Left kidney (tissue), 8 donors: ENCODE measurements at places on chromosomes 13 and 19. TPM values are rescaled to one million over a fixed set of nuclear protein-coding genes. Genes with fewer than 3 reads are reported as not detected.

The SIGLEC5 gene
- not detected for polyA plus RNA-seq

DNA sequence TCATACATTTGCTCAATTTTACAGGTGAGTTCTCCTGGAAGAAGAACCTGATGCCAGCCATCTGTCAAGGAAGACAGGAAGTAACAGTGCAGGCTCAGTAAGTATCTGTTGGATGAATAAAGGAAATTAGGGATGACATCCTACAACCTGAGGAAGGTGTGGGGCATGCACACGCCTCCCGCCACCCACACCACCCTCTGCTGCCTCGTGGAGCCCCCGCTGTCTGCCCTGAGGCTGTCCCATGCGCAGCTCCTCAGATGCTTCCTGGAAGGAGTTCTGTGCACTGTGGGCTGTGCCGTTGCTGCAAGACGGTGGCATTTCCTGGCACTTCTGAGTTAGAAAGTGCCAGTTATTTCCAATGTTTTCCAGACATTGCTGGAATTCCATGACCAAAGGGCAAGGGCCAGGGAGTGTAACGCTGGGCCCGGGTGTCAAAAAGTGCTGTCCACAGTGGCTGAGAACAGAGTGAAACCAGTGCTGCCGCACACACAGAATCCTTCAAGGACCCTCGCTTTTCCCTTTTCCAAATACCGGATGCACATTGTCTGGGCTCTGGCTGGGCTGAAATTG is 4.2 kb upstream of the TEX29 start:
- no peak for DNase-seq

- DNase-seq: no peak
These were observed 10.6 kb downstream of the FPR2 start for GRCh38 chr19:51771376-51772130.

DNA sequence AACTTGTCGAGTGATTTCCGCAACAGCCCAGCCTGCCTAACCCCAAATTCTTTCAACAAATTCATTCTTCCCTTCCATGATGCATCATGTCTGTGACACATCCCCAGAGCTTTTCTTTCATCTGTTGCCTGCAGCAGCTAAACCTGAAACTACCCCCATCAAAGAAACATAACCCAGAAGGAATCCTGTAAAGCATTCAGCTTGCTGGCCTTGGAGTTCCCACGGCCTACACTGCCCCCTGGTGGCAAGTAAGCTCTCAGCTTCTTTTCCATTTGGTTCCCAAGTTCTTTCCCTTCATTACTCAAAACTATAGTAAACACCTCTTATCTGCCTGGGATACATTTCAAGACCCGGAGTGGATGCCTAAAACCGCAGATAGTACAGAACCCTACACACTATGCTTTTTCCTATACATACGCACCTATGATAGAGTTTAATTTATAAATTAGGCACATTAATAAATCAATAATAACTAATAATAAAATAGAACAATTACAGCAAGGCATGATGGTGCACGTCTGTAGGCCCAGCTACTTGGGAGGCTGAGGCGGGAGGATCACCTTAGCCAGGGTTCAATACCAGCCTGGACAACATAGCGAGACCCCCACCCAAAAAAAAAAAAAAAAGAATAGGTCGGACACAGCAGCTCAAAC is 7.4 kb downstream of the ETHE1 start:
- DNase-seq: peak; percentile 88

GRCh38 chr13:112001571-112001970 is 65.4 kb upstream of the SOX1 start:
- DNase-seq: no peak

- DNase-seq: peak; percentile 61
These were observed 82.3 kb downstream of the RNASEH2B start for GRCh38 chr13:50991579-50992521.

The HTR2A gene
- polyA plus RNA-seq: 1.0 TPM

DNA sequence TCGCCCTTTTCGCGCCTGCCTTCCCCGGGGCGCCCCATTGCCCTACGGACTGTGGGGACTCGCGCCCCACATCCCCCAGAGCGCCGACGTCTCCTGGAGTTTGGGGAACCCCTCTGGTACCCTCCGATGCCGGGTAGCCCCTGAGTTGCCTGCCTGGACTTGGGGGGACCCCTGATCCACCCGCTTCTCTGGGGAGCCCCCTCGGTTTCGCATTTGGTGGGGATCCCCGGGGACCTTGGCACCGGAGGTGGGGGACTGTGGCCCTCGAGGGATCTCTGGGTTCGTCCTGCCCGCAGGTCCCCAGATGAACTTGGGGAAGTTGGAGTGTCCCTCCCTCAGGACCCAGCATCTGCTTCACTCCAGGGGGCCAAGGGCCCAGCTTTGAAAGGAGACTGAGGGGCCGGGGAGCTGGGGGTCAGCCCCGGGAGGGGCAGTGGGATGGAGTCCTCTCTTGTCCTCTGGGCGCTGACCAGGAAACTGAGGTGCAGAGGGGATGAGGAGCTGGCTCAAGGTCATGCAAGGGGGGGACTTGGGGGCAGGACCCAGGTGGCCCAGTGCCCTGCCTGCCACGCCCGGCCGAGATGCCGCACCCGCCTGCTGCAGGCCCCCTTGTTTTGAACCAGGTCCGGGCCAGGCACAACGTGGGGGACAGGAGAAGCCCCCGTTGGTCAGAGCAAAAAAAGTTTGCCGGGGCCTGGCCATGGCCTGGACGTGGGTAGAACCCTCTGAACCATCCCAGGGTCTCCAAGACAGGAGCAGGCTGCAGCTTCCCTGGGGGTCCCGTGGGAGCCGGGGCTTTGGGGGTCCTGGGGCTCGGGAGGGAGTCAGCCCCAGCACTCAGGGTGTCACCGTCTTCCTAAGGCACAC is 1.0 kb downstream of the EFNA2 start:
- no peak for DNase-seq

The LSR gene
- 46.0 TPM for polyA plus RNA-seq

DNA sequence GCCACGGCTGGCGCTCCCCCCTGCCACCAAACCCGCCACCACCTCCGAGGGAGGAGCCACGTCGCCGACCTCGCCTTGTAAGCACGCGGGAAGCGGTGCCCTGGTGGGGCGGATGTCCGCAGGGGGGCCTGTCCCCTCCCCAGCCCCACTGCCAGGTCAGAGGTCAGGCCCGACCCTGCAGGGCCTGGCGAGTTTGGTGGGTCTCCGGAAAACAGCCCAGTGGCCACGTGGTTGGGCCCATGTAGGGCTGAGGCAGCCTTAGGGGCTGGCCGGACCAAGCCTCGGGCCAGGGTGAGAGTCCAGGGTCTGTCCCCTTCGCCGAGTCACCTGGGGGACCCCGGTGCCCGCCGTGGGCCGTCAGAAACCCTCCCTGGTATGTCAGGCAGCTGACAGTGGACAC is 26.5 kb downstream of the SMIM24 start:
- no peak for DNase-seq

The NCAN gene
- 0.05 TPM for polyA plus RNA-seq

DNA sequence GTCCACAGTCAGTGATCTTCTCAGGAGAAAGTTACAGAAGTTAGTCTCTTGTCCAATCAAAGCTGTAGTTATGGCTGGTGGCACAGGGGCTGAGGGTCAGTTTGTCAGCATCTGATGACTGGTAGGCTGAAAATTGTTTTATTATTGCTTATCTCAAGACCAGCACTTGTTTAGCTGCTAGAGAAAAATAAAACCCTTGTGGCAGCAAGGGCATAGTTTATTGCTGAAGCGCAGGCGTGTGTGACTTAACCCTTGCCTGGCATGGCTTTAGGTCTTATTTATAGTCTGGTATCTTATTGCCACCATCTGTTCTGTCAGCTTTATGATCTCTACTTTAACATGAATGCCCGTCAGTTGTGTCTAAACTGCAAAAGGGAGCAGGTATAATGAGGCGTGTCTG is 154.7 kb downstream of the USP12 start:
- DNase-seq: no peak

DNA sequence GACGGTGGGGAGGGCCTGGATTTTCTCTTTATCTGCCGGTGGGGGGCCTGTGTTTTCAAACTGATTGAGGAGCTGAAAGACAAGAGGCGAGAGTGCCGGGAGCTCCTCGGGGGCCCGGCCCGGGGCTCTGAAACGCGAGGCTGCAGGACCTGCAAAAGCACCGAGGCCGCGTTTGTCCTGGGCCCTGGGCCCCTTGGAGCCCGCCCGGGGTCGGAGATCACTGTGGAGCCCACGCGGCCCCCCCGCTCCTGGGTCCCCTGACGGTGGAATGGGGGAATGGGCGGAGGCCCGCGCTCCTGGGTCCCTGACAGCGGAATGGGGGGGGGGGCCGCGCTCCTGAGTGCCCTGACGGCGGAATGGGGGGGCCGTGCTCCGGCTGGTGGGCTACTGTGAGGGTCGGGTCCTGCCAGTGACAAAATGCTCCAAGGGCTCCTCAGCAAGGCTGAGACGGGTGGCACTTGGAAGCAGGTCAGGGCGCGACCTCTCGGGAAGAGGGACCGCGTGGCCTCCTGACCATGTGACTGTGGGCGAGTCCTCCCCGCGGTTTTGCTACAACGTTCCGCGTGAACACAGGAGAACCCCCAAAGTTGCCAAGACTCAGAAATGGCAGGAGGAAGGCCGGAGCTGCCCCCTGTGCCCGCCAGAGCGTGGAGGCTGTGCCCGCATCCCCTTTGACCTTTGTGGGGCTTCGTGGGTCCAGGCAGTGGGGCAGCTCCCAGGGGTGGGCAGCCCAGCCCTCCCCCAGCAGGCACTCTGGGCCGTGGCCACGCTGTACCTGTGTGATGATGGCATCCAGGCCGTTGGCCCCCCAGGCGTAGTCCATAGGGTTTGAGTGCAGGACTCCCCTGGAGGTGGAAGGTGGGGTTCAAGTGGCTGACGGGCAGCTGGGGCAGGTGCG is 9.5 kb downstream of the FGF22 start:
- no peak for DNase-seq

DNA sequence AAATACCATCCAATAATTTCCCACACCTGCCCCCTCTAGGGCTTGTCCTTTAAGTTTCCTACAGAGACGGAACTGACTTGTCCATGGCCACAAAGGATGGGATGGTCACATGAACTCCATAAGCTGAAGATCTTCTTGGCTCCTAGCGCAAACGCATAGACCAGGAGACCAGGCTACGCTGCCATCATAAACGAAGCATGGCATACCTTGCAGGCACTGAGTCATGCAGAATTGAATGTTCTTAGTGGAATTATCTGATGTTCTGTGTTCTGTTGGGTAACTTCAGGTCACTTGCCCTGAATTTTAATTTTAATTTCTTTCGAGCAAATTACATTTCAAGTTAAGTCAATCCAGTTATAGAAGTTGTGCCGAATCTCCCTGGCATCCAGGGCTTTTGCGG is 96.4 kb upstream of the STARD13 start:
- DNase-seq: no peak

The RFXAP gene
- polyA plus RNA-seq: 18.5 TPM

DNA sequence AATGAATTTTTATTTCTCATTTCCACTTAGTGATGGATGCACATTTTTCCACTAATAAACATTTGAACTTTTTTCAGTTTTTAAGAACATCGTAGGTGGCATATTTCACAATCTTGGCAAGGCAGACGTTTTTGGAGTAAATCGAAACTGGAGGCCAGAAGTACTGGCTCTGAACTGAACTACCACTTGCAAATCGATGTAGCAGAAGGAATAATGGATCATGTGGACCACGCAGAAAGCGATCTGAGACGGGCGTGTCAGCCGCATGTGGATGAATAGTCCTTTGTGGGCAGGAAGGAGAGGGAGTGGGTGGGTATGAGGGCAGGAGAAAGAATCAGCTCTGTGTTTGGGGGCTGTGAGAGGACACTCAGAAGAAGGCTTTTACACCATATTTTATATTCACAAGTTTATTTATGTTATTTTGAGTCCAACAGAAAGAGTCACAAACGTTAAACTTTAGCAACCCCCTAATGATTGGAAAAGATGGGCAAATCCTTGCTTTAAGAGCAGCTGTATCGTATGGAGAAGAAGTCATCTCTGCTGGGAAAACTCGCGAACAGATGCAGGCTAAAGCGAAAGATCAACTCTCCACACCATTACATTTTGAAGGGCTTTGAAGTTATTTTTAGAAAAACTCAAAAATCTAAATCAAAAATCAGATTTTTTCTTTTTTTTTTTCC is 90.5 kb downstream of the COL4A2 start:
- DNase-seq: no peak

GRCh38 chr19:8593931-8594330 is 16.6 kb downstream of the ADAMTS10 start:
- no peak for DNase-seq

DNA sequence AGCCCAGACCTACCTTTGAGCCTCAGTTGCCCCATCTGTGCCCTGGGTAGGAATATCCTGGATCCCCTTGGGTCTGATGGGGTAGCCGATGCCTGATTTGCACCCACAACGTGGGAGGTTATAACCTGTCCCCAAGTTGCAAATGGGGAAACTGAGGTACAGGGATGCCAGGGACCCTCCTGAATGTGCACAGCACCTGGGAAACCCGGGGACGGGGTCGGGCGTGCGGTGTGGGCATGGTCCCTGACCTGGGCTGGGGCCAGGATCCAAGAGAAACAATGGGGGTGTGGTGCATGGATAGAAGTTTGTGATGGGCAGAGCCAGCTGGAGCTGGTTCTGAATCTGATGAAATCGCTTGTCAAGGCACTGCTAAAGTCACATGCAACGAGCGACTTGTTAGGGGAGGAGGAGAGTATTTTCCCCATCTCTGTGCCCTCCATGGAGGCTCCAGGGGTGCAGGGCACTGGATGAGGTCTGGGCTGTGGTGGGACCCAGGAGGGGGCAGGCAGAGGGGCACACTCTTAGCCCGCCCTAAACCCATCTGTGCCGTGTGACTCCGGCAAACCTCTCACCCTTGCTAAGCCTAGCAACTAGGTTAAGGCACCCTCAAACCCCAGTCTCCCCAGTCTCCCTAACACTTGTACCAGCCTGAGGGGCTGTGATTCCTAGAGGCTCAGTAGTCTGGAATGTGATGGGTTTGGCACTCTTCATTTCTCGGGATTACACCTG is 749 bp downstream of the GDF15 start:
- no peak for DNase-seq

GRCh38 chr19:54937926-54938325 is 9.4 kb downstream of the NLRP7 start:
- no peak for DNase-seq

- DNase-seq: no peak
These were observed 32.1 kb upstream of the OR1M1 start for GRCh38 chr19:9054765-9055164.

GRCh38 chr13:20301403-20302071 is 69.4 kb upstream of the GJB6 start:
- peak; percentile 22 for DNase-seq

- DNase-seq: no peak
These were observed 344.0 kb downstream of the DACH1 start for GRCh38 chr13:71522941-71523526.

- no peak for DNase-seq
These were observed 82.6 kb downstream of the KATNAL1 start for GRCh38 chr13:30224732-30225131.

DNA sequence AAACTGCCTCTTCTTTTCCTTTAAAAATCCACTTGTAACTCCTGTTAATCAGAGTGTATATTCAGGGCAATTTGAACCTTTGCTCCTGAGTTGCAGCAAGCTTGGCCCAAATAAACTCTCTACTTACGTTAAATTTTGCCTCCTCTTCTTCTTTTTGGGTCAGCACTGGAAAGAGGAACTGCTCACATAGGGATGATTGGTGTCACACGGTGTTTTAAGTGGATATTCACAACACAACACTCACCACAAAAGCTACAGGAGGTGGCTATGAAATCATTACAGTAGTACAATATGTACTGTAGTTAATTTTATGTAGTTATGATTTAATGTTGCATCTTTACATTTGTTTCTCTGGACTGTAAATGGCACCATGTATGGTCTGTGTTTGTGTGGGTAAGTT is 96.8 kb upstream of the DOCK9 start:
- no peak for DNase-seq
